ENCODE measurements at places on chromosomes 6 and 20.
A peak's percentile ranks its signal among the peaks of the same experiment; 100 is the strongest.

DNA sequence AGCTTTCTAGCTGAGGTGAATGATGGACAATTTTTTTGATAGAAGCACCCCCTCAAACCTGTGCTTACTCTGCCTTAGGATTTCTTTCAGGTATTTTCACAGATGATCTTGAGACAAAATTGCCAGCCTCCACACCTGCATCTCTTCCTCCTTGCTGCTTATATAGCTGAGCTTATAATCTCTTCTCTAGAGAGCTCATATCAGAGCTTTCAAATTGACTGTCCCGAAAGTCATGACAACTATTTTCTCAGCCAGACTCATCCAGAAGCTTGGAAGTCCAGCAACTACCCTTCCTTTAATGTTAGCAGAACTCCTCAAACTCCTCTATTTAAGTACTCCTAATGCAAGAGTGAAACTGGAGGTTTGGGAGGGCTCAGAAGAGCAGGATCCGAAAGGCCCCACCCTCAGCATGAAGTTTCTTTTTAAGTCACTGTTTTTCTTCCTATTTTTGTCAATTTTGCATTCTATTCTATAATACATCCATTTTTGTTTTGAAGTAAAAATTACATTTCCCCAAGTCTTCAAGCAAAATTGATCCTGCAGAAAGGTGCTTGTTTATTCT lies 12.7 kb downstream of the CGA start:
- no peak for DNase-seq

DNA sequence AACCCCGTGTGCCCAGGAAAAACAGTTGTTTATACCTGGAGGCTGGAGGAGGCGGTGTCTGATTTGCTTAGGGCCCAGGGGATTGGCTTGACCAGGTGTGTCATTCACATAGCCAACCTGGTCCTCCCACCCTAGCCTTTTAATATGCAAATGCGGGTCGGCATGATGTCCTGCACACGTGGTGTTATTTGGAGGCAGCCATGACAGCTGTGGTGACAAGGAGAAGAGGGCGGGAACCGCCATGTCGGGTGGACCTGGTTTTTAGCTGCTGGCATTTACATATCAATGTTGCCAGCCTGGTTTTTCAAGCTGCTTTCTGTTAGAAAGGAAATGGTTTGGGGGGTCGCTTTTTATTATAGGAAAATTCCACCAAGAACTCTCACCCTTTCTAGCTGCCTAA lies 291.4 kb upstream of the QKI start:
- DNase-seq, result no peak

- no peak for DNase-seq
Observed at GRCh38 chr20:24148372-24148771, 159.8 kb upstream of the GGTLC1 start.

DNA sequence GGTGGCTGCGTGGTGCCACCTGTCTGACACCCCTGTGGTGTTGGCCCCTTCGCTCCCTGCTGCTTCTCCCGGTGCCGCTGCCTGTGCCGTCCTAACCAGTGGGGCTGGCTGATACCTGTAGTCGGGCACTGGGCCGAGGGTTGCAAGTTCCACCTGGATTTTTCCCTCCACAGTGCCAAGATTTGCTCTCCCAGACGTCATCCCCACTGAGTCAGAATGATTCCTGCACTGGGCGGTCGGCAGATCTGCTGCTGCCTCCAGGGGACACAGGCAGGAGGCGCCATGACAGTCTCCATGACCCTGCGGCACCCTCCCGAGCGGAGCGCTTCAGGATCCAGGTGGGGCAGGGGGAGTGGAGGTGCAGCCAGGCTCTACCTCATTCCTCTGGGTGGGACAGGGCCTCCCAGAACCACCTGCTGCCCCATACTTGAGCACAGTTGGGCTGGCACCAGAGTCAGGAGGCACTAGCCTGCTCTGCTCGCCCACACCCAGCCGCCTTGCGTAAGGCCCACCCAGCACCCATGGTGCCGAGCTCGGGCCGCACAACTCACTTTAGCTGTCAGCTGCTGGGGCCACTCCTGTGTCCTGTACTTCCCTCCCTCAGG lies 60.2 kb downstream of the TCP11 start:
- DNase-seq, result no peak

DNA sequence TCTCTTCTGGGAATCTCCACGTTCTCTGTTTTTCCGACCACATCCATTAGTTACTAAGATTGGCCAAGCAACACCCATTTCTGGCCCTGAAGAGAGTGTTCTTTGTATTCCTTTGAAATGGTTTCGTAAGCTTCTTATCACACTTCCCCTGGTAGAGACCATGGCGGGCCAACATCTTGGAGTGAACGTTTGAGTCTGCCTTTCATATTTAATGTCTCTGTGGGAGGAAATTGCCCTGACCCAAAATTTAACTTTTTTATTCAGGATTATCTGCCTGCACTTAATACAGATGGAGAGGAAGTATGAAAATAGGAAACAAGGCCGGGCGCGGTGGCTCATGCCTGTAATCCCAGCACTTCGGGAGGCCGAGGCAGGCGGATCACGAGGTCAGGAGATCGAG lies 177.0 kb upstream of the SNX9 start:
- no peak for DNase-seq

DNA sequence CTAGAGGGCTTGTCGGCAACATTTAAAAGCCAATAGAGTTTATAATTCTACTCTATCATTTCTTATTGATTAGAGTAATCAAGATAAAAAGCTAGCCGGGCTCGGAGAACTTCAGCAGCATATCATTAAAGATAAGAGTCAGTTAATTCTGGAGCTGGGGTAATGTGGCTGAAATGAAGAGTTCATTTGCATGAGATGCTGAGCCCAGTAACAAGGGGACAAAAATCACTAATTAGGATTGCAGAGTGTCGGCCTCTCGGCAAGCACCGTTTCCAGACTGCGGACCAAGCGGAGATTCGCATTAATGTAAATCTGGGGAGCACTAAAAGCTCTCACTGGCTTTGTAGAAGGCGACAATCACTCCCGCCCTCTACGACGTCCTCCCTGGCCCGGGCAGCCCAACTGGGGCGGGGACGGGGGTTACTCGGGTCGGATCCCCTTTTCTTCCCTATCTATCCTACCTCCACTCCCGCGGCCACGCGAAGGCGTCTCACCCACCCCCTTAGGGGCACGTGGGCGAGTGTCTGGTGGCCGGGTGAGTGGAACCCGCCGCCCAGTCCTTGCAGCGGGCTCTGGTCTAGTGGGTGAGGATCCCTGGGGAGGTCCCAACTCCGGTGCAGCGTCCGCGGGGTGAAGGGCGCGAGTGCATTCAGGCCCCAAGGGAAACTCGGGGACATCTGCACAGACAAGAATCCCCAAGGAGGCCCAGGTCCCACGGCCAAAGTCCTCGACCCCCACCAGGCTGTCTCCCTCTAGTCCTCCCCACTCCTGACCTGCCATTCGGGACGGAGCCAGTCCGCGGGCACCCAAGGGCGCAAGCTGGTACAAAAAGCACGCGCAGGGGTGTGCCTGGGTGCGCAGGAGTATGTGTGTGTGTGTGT lies 42.2 kb upstream of the OSTM1 start:
- no peak for DNase-seq

- no peak for DNase-seq
Observed at GRCh38 chr6:8029243-8029870, 34.8 kb downstream of the BLOC1S5 start.

- DNase-seq, result peak; percentile 60
Observed at GRCh38 chr20:34825530-34826362, at the start of gene NCOA6. Gene NCOA6 (minus strand): TSS chr20:34825651. CDS start chr20:34782355, 43,296 bp downstream.

GRCh38 chr6:125738276-125738675 lies 11.2 kb upstream of the HEY2 start:
- no peak for DNase-seq

DNA sequence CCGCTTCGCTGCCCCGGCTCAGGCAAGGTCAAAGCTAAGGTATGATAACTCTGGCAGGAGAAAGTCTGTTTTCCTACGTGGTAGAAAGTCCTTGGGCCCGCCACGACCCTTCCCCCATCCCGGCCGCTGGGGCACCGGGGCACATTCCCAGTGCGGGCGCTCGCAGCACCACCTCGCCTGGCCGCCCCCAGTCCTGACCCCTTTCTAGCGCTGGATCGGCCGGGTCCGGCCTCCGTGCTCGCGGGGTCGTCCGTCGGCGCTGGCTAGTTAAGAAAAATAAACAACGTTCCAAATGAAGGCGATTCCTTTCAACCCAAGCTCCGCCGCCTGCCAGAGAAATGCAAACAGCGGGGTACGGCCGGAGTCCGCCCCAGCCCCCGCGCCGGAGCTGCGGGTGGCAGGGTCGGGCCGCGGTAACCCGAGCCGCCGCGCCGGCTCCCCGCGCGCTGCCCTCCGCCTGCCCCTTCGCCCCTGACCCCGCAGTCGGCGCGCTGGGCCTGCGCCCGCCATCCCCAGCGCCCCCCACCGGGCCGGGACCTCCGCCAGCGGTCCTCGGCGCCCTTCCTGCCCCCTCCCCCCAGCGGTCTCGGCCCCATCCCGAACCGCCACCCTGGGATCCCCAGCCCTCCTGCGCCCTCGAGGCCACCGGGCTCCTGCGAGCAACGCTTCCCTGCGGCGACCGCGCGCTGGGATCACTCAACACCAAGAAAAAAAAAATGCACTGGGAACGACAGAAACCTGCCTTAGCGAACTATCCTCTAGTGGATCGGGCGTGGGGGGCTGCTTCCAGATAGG lies 37.6 kb downstream of the NCR2 start:
- no peak for DNase-seq

- DNase-seq, result no peak
Observed at GRCh38 chr6:158536891-158537798, 22.7 kb upstream of the TMEM181 start.

- no peak for DNase-seq
Observed at GRCh38 chr6:107833136-107833535, 9.0 kb upstream of the SCML4 start.

DNA sequence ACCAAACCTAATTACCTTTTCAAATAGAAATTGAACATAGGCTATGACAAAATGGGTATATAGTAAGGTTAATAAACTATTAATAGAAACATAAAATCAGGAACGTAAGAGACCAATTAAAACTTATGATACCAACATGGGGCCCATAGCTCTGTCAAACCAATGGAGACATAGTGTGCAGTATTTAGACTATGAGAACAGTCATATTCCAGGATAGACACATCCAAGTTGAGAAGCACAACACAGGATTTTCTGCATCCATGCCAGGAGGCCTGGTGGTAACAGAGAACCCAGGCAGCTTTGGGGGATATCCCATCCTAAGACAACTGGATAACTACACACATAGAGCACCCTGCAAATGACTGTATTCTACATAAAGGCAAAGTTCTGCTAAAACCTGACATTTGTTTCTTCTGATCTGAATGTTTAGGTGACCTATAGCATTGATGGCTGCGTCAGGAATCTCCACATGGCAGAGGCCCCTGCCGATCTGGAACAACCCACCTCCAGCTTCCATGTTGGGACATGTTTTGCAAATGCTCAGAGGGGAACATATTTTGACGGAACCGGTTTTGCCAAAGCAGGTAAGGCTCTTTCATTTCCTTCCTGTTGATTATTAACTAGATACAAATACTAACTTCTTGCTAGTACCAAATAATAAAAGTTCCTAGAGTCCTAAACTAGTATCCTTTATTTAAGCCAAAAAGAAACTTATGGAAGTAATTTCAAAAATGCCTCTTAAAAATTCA lies 202.7 kb downstream of the ARHGAP18 start:
- no peak for DNase-seq

DNA sequence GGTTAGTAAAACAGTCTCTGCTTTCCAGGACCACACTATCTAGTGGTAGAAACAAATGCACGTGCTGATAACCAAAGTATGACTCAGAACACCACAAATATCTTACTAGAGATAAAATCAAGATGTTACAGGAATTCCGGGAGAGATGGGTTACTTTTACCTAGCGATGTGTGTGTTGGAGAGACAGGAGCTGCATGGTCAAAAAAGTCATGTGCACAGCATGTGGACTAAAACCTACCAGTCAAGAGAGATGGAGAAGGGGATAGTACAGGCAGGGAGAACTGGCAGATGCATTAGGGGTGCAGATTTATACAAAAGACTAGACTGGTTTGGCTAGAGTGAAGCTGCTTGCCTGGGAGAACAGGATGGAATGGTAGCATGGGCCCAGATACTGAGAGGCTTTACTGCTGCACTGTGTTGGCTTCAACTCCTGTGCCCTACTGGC lies 75.3 kb upstream of the MRAP2 start:
- no peak for DNase-seq

- DNase-seq, result no peak
Observed at GRCh38 chr6:155828989-155829388, 373.4 kb upstream of the NOX3 start.

- no peak for DNase-seq
Observed at GRCh38 chr6:87342829-87343228, 1.8 kb upstream of the C6orf163 start.

Measured in GM04504 (cell line).